Gastrocnemius medialis (tissue), 4 donors: ENCODE measurements at places on chromosomes 11 and 22. TPM values are rescaled to one million over a fixed set of nuclear protein-coding genes. Genes with fewer than 3 reads are reported as not detected.

The MMP20 gene
- total RNA-seq, result not detected

The HBE1 gene
- total RNA-seq, result not detected

The PLEKHB1 gene
- total RNA-seq, result 6.1 TPM

The CCDC87 gene
- total RNA-seq, result not detected

DNA sequence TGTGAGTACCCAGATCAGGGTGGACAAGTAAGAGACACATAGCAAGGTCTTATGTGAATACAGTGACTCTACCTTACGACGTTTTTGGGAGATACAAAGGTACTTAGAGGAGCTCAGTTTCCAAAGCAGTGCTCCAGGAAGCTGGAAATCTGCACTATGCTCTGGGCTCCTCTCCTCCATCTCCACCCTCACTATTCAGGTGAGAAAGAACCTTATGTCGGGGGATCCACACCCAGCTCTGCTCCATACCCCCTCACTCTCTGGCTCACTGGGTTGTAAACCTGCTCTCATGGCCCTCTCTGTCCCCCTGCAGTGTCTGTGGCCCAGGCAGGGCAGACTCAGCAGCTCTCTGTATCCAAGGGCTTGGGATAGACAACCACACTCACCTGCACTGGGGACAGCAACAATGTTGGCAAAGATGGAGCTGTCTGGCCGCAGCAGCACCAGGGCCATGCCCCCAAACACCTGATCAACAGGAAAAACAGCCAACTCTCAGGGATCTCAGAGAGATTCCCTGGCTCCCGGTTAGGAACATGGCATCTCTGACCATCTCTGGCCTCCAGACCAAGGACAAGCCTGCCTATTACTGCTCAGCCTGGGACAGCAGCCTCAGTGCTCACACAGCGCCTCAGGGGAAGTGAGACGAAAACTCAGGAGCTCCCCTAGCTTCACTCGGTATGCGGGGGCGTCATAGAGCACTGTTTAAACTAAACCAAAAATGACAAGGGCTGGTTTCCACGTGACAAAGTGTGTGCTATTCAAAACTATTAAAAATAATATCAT lies 60.9 kb upstream of the TOP3B start:
- DNase-seq, result no peak

DNA sequence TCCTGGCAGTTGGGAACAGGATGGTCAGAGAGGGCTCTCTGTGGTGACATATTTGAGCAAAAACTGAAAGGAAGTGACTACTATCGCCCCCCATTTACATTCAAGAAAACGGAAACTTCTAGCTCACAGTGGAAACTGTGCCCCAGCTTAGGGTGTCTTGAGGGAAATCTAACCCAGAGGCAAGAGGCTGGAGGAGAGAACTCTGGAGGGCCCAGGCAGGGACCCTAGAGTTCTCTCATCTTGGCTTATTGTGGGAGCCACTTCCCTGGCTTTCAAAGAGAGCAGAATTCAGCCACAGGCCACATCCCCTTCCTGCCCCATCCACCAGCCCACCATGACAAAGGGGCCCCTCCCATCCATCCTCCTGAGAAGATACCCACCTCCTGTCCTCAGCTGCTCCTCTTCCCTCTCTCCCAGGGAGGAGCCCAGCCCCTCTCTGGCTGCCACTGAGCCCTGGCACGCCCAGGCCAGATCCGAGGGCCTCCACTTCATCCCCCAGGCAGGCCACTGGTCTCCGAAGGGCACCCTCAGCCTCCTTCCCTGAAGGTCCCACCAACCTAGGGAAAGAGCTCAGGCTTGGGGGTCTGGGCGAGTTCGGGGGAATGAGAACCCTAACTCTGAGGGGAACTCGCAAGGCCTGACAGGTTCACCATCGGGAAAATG lies 1.6 kb upstream of the TMPRSS13 start:
- no peak for DNase-seq

DNA sequence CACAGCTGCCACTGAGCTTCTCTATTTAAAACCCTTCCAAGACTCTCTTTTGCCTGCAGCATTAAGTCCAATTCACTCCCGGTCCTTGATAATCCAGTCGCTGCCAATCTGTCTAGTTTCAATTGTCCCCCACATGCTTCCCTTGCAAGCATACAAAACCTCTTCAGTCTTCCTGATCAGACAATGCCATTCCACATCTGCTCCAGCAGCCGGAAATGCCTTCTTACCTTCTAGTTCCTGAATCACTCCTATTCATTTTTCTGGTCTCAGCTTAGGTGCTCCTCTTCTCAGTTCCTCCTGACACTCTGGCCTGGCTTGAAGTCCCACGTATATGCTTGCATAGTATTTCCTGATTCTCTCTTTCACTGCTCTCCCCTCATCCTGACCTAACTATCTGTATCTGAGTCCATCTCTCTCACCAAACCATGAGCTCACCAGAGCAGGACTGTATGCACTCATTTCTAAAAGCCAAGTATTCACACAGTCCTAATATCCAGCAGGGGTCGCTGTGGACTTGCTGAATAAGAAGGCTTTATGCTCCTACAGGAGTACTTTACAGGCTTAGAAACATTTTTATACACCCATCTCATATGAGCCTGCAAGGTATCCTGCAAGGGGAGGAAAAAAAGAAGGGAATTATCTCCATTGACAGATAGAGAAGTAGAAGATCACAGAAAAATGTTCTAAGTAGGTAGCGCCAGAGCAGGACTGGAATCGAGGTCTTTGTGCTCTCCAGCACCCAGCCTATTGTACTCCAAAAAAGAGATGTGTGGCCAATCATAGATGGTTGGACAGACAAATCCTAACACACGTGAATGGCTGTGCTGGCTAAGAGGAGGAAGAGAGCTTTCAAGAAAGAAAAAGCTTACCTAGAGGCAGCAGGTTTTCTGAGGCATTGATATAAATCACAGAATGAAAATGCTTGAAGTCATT lies 19.2 kb downstream of the XRRA1 start:
- DNase-seq, result peak; percentile 54

DNA sequence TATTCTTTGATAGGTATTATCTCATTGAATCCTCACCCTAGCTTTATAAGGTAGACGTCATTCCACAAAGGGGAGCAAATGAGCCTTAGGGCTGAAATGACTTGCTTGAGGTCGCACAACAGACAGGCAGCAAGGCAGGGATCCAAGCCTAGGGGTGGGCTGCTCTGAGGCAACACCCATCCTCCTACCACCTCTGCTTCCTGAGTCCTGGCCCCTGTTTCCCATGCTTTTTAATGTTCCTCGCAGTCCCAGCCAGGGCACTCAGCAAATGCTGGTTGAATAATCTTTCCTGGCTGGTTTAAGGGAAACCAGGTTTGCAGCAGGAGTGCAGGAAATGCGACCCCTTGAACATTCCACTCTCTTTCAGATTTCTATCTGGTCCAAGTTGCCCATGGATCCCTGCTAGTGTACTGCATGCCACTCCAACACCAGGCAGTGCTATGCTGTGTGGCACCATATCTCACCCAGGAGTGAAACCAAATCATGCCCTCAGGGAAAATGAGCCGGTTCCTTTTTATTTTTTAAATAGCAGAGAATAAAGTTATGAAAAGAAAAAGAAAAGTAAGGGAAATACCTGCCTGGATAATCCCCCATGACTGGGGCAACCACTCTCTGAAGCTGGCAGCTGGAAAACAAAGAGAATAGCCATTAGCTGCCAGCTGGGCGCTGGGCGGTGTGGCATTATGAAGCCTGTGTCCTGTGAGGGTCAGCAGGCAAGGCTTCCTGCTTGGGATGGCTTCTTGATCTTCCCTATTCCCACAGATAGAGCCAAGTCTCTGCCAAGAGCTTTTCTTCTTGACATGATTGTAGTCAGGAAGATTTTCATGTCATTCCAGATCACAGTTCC lies 21.8 kb downstream of the MICAL2 start:
- DNase-seq, result no peak
